ENCODE measurements at places on chromosomes 7 and 10. TPM values are rescaled to one million over a fixed set of nuclear protein-coding genes. Genes with fewer than 3 reads are reported as not detected.
A peak's percentile ranks its signal among the peaks of the same experiment; 100 is the strongest.

WASHC2A gene
- 64.4 TPM for polyA plus RNA-seq

GRCh38 chr7:122858320-122858719 lies 27.9 kb downstream of the CADPS2 start:
- no peak for DNase-seq

WBP1L gene
- polyA plus RNA-seq, result 39.8 TPM

VTI1A gene
- polyA plus RNA-seq, result 16.9 TPM

FOXP2 gene
- polyA plus RNA-seq, result 82.1 TPM

DNA sequence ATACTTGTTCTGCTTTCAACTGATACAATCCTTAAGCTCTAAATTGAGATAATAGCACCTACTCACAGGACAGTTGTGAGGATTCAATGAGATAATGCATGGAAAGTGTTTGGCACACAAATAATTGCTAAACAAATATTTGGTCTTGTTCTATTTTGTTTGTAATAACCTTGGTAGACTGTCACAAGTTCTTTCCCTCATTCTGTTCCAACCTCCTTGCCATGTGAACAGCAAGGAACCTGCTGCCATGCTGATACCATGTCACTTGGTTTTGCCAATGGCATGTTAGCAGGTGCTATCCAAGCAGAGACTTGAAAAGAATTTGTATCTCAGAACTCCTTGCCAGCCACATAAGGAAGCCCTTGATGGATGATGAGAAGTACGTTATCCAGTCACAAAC lies 24.8 kb upstream of the TECTB start:
- no peak for DNase-seq

AKR1C8 gene
- not detected for polyA plus RNA-seq

SLC35G1 gene
- 6.8 TPM for polyA plus RNA-seq

HOXA5 gene
- polyA plus RNA-seq, result 77.5 TPM

- peak; percentile 70 for DNase-seq
Measured at GRCh38 chr10:46282842-46283574, 3.8 kb upstream of the ANTXRL start.

STK31 gene
- 0.89 TPM for polyA plus RNA-seq

DNA sequence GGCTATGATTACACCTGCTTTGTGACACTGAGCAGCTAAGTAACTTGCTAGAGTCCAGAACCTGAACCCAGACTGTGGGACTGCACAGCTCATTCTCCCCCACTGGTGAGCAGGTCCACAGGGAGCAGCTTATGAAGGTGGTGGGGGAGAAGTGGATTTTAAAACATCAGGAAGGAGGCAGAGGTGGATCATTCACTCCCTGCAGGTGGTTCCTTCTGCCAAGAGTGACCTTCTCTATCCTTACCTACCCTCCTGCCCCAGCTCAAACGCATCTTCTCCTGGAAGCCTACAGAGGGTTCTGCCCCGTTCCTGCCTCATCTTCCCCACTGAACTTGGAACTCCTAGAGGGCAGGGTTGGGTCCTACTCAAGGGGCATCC lies 539 bp upstream of the FAM241B start:
- DNase-seq, result no peak

DNA sequence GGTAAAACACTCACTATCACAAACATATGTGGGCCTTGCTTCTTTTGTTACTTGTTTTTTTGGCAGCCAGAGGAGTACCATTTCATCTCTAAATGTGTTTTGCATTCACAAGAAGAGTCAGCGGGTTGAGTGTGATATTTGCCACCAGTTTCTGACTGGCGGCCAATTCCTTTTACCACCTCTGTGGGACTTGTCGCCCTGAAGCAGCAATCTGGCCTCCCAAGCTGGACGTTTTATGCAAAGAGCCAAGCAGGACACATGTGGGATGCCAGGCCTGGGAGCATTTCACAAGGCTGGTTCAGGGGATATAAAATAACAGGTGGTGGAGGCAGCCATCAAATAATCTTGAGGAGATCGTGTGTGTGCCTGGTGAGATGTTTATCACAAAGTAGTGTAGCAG lies 61.8 kb upstream of the TRIL start:
- DNase-seq, result no peak

DNA sequence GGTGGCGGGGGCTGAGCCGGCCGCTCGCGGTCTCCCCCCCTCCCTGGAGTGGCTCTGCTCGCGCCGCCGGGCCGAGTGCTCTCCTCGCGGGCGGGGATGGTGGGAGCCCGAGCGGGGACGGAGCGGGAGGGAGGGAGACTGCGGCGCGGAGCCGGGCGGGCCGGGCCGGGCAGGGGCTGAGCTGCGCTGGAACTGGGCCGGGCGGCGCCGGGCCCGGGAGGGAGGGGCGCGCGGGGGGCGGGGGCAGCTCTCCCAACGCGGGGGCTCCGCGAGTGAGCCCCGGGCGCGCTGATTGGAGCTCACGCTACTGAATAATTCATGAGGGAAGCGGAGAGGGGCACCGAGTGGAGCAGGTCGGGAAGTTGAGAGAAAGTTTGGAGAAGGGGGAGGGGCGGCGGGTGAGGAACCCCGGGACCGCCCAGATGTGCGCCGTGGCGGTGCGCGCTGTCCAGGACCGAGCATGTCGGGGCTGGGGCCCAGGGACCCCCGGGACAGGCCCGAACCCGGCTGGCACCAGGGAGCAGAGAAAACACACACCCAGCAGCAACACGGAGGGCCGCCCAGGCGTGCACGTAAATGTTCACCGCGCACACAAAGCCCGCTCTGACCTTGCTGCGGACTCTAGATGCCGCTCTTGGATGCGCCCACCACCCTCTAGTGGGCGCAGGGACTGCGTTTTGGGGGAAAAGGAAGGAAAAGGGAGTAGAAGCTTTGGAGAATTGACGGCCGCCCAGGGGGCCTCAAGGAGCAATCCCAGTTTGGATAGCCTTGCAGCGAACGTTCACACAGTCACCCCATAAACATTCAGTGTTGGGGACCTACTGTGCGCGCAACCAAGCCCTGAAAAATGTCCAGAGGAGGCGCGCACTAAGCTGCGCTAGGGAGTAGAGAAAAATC lies at the start of gene EPHB4:
Gene EPHB4 (minus strand): TSS at position 194 of the 897 bp plus-strand sequence. CDS start 493 bp downstream, outside the sequence.
- DNase-seq, result peak; percentile 92

- no peak for DNase-seq
Measured at GRCh38 chr10:88129013-88129412, 265.6 kb downstream of the PTEN start.

ZNF316 gene
- polyA plus RNA-seq, result 34.3 TPM

SPAM1 gene
- polyA plus RNA-seq, result not detected

DNA sequence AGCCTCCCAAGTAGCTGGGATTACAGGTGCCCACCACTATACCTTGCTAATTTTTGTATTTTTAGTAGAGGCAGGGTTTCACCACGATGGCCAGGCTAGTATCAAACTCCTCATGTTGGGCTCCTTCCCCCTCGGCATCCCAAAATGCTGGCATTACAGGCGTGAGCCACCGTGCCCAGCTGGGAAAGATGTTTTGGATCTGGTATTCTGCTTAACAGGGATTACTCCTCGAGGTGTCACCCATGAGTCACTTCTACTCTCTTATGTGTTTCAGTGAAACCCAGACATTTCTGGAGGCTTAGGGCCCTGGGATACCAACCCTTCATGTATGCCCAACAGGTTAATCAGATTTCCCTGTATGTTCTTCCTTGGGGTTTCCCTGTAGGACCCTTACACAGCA lies 11.8 kb upstream of the OPN4 start:
- DNase-seq, result no peak

SLC26A3 gene
- polyA plus RNA-seq, result not detected

DNA sequence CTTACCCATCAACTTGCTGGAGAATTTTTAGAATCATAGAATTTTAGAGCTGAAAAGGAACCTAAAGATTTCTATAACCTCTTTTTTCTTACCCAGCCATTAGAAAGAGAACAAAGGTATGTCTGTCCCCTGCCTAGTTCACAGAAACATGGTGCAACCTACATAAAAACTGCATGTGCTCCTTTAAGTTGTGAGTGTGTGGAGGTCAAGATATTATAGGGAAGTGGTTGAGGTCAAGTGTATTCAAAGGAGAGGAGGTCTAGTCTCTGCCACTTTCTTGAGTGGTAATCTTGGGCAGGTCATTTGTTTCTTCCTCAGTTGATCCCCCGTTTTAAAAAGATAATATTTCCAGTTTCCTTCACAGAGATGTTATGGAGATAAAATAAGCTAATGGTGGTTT lies 6.4 kb downstream of the UBTD1 start:
- DNase-seq, result no peak

GRCh38 chr10:76882245-76882644 lies 755.4 kb downstream of the KCNMA1 start:
- no peak for DNase-seq

DNA sequence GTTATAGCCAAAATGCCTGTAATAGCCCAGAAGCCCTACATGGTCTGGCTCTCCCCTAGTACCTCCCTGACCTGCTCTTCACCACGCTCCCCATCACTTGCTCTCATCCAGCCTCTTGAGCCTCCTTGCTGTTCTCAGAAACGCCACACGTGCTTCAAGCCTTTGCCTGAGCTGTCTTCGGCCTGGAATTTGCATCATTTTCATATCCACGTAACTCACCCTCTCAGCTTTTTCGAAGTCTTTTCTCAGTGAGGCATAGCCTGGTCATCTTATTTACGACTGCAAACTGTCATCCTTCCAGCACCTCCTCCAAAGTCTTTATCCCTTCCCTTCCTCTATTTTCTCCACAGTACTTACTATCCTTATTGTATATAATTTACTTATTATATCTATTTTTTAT lies 151.0 kb upstream of the AHR start:
- DNase-seq, result no peak

DNA sequence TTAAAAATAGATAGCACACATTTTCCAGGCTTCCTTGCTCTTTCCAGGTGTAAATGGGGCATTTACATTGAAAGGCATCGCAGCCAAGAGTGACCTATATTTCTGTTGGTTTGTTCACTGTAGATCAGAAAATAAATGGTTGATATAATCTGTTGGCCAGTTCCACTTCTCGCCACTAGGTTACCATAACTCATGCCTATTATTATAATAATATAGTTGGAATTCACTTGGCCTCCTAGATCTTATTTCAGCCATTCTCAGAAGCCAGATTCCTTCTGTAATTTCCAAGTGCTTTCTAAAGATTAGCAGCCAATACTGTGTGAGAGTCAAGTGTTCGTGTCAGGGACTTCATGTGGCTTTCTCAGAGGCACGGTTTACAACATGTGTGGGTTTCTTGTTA lies 179.5 kb downstream of the DNAH11 start:
- no peak for DNase-seq

MYL10 gene
- 0.40 TPM for polyA plus RNA-seq

DNA sequence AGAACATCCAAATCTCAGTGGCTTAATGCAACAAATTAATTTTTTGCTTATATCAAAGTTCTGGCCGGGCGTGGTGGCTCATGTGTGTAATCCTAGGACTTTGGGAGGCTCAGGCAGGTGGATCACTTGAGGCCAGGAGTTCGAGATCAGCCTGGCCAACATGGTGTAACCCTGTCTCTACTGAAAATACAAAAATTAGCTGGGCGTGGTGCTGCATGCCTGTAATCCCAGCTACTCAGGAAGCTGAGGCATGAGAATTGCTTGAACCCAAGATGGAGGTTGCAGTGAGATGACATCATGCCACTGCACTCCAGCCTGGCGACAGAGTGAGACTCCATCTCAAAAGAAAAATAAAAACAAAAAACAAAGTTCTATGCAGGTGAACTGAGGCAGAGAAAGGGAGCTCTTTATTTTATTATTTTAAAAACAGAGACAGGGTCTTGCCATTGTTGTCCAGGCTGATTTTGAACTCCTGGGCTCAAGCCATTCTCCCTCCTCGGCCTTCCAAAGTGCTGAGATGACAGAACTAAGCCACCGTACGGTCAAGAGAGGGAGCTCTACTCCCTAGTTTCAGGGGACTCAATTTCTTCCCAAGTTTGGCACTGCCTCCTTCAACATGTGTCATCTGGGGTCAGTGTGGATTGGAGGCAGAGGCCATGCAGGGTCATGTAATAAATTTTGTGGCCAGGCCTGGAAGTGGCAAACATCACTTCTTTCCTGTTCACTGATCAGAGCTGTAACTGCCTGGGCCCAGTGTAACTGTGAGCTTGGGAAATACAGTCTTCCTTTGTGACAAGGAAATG lies 2.4 kb downstream of the ADCK2 start:
- no peak for DNase-seq

GRCh38 chr7:74143383-74143782 lies 30.8 kb upstream of the EIF4H start:
- no peak for DNase-seq
